Hematopoietic multipotent progenitor cell treated with erythropoietin and hydrocortisone succinate and interleukin-3 and kit ligand, for 6 days (in vitro differentiated cells): ENCODE measurements at places on chromosomes 6 and 20.

GRCh38 chr6:129793447-129793846 is 67.7 kb downstream of the TMEM244 start:
- peak; percentile 33 for DNase-seq

GRCh38 chr20:49541733-49542513 is 26.0 kb downstream of the PTGIS start:
- peak; percentile 85 for DNase-seq

DNA sequence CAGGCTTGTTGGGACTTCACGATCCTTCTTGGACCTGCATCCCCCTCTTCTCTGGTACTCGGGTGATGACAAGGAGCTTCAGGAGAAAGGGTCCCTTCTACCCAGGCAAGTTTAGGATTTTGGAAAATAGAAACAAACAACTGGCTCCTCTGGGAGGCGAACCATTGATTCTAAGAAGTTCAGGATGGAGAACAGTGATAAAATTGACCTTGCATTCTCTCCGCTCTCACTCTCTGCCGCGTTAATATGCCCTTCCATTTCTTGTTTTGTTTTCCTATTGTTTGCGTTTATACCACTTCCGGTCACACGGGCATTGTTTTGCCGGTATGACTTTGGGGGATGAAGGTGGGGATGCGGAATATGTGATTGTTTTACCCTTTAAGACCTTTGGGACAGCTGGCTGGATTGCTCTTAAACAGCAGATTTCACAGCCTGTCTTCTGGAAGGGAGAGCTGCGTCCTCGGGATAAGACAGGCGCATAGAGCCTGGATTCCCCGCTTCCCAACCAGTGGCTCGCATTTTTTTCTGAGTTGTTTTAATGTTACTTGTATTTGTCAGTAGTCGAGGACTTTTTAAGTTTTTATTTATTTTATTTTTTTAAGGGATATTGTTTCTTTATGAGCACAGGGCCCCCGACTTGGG is 144.3 kb upstream of the ZNF184 start:
- DNase-seq = no peak

DNA sequence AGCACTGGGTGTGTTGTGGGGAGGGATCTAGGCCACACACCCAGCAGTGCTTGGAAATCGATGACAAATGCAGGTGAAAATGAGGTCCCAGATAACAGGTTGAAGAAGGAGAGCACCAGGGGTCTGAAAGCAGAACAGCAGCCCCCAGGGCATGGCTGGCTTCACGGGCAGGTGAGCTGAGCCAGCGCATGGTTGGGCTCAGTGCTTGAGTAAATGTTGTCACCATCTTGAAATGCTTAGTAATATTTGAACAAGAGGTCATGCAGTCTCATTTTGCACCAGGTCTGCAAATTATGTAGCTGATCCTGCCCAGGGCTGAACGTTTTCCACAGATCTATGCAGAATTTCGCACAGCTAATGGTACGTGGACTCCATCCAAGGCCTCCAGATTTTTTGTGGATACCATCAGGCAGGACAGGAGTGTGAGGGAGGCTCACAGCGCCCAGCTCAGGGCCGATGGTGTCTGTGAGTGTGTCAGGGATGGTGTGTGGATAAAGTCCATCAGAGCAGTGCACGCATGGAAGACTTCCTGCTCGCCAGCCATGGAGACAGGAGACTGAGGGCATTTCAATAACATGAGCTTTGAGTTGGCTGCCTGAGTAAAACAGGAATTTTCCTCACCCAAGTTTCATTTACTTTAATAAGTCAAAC is 53.1 kb upstream of the SNX9 start:
- no peak for DNase-seq

DNA sequence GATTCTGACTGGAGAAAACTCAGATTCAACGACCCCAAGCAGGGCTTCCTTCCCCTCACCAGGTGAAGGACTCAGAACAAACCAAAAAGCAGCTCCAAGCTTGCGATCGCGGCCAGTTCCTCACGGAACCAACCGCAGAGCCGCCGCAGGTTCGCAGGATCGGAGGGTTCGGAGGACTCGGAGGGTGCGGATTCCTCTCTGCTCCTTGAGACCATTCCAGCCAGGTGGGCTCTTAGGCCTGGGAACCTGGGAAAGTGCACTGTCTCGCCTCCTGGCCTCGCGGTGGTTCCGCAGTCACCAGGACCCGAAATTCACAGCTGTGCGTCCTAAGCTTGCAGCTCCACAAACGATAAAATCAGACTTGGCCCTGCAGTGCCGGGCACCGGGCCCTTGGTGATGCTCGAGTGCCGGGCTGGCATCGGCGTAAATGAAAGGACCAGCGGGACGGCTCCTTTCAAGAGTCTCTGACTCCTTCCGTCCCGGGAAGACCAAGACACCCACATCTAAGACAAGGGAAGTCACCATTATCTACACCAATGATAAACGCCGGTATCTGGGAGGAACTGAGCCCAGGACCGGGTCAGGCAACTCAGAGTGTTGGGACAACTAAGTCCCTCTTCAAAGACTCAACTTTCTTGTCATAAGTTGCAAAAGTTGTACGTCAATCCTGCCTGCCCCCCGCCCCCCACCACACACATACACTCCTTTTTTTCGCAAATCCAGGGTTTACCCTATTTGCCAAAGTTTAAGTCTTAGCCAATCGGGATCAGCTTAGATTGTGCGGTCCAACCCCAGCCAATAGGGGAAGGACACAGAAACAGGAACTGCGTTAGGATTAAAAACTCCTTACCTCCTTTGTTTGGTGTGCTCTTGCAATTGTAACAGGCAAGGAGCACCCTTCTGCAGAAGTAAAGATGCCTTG is 69.8 kb upstream of the PRSS16 start:
- peak; percentile 96 for DNase-seq

- DNase-seq = no peak
These were observed 329.5 kb downstream of the TPBG start for GRCh38 chr6:82693094-82693493.

GRCh38 chr6:161041274-161041673 is 49.7 kb downstream of the MAP3K4 start:
- DNase-seq = no peak

DNA sequence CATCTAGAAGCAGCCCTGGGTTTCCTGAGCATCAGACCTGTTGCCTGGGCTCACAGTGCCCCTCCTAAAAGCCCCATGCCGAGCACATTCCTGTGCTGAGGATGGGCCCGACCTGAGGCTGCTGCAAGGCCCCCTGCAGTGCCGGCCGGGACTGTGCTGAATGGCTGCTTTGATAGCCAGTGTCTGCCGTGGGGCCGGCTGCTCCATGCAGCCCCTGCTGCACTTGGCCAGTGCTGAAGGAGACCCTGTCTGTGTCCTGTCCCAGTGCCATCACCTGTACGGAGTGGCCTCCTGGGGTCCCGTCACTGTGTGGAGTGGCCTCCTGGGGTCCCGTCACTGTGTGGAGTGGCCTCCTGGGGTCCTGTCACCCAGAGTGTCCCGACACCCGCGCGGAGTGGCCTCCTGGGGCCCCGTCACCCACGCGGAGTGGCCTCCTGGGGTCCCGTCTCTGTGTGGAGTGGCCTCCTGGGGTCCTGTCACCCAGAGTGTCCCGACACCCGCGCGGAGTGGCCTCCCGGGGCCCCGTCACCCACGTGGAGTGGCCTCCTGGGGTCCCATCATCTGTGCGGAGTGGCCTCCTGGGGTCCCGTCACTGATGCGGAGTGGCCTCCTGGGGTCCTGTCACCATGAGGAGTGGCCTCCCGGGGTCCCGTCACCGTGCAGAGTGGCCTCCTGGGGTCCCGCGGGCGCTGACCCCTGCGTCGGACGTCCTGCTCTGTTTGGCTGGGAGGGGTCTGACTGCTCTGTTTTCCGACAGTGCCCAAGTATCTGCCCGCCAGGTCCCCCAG is 7.0 kb downstream of the COL9A3 start:
- no peak for DNase-seq

GRCh38 chr6:46525583-46525982 is 34.3 kb upstream of the RCAN2 start:
- DNase-seq = no peak
